Esophagus squamous epithelium (tissue), 5 donors: ENCODE measurements at places on chromosomes 5 and 9. TPM values are rescaled to one million over a fixed set of nuclear protein-coding genes. Genes with fewer than 3 reads are reported as not detected.

- H3K36me3 ChIP-seq: peaks cover 27% of the 10 kb centered on the region
- H3K27me3 ChIP-seq: no peaks in the 10 kb centered on the region
- no peak for DNase-seq
- H3K4me3 ChIP-seq: no peak overlapping the region
- peaks cover 13% of the 10 kb centered on the region for H3K4me1 ChIP-seq
Measured at GRCh38 chr9:5459289-5459829, 9.0 kb downstream of the CD274 start.

DNA sequence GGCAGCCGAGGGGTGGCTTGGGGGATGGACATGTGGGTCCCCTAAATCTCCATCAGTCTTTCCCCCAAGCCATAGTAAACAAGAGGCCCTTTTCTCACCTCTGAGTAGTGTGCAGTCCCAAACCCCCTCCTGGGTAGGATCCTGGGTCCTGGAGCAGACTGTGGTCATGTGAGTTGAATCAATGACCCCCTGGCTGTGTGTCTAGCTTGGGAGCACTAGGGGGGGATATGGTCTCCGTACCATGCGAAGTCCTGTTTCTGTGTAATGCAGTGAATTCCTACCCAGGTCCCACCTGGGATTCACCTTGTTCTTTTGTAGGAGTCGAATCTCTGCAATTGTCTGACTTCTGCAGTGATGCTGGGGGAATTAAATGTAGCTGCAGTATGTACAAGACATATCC, 66.2 kb downstream of the FGF18 start:
- no peak overlapping the region for H3K4me3 ChIP-seq
- no peaks in the 10 kb centered on the region for H3K27me3 ChIP-seq
- no peak for DNase-seq
- no peaks in the 10 kb centered on the region for H3K36me3 ChIP-seq

DNA sequence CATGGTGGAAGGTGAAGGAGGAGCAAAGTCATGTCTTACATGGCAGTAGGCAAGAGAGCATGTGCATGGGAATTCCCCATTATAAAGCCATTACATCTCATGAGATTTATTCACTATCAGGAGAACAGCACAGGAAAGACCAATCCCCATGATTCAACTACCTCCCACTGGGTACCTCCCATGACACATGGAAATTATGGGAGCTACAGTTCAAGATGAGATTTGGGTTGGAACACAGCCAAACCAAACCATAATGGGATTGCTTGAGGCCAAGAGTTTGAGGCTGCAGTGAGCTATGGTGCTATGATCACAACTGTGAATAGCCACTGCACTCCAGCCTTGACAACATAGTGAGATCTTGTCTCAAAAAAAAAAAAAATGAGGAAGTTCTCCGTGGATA, 581.8 kb downstream of the TAF11L14 start:
- H3K27ac ChIP-seq: no peak overlapping the region
- no peak overlapping the region for H3K4me3 ChIP-seq
- no peaks in the 10 kb centered on the region for H3K4me1 ChIP-seq

GRCh38 chr9:73683862-73684591, 532.4 kb downstream of the ANXA1 start:
- no peaks in the 10 kb centered on the region for H3K4me1 ChIP-seq
- H3K4me3 ChIP-seq: no peak overlapping the region
- H3K27me3 ChIP-seq: no peaks in the 10 kb centered on the region
- DNase-seq: no peak
- no peak overlapping the region for H3K27ac ChIP-seq

Gene CRHBP
- not detected for total RNA-seq
